ENCODE measurements at places on chromosomes 11 and 22. TPM values are rescaled to one million over a fixed set of nuclear protein-coding genes. Genes with fewer than 3 reads are reported as not detected.

DNA sequence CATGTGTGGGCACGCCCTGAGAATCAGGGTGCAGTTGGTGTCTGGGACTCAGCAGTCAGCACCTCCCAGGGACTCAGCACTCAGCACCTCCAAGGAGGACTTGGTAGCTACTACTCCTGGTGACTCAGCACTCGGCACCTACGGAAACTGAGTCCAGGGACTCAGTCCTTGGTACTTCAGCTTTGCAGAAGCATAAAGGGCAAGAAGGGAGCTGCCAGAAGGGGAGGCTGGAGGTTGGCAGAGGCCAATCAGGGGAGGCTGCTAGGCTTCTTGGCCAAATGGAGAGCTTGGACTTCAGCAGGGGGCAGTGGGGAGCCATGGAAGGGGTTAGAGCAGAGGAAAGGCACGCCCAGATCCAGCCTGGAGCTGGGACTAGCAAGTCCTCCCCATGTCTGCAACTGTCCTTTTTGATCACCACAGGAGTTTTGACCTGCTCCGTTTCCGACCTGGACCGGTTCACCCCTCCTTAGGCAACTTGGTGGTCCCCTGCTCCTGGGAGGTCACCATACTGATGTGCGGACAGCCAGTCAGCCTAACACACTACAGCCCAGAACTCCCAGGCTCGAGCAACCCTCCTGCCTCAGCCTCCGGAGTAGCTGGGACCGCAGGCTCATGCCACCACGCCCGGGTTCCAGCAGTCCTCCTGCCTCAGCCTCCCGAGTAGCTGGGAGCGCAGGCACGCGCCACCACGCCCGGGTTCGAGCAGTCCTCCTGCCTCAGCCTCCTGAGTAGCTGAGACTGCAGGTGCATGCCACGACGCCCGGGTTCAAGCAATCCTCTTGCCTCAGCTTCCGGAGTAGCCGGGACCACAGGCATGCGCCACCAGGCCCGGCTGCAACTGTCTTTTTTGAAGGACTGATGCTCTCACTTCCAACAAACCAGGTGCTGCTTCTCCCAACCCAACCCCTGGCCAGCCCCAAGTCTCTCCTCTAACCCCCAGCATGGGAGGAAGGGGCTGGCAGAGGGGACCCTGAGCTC lies 1.5 kb downstream of the ANO9 start:
- no peak for DNase-seq

DNA sequence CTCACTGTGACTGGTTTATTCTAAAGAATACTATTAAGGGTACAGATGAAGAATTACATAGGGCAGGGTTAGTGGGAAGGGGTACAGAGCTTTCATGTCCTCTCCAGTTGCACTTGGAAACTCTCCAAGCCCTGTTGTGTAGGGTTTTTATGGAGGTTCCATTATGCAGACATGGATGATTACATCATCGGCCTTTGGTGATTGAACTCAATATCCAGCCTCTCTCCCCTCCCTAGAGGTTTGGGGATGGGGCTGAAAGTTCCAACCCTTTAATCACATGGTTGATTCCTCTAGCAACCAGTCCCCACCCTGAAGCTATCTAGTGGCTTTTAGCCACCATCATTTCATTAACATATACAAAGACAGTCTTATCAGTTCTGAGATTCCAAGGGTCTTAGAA lies 472.6 kb downstream of the BUD13 start:
- no peak for DNase-seq

- DNase-seq = no peak
These were observed 222.9 kb downstream of the BRD1 start for GRCh38 chr22:49604732-49605302.

GRCh38 chr22:36830601-36831000 lies 13.8 kb upstream of the PVALB start:
- no peak for DNase-seq

DNA sequence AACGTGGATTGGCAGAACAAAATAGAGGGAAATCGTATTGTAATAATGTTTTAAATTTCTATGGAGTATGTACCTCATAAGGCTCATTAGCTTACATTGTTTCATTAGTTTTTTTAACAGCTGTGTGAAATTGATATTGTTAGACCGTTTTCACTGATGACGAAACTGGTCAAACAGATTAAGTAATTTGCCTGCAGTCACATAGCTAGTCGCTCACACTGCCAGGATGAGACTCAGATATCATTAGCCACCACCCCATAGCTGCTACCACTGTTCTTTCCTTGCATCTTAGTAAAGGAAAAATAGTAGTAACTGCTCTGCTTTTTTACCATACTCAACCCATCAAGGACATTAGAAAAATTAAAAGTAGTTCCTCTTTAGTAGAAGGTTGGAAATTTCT lies 64.0 kb downstream of the DKK3 start:
- DNase-seq = no peak

- no peak for DNase-seq
These were observed 2392.8 kb upstream of the RAG2 start for GRCh38 chr11:38990841-38991240.

DNA sequence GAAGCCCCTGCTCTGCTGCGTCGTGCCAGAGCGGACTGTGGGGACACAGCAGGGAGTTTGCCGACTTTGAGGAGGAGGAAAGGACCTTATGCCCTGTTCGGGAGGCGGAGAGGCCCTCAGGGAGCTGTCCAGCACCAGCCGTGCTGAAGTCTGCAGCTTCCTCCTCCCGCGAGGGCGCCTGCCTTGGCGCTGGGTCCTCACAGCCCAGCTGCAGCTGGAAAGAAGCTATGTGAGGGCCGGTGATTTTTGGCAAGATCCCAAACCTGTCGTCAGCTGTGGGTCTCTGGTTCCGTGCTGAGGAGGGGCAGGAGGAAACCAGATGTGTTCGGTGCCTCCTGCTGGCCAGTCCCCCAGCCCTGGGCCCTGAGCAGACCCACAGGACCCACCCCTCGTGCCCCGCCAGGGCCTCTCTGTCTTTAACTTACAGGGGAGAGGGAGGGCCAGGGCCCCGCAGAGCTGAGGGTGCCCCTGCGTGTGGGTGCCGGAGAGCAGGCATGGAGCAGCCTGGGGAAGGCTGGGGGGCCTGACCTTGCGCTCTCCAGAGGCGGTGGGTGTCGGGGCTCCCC lies 12.0 kb downstream of the BRSK2 start:
- peak; percentile 54 for DNase-seq

GRCh38 chr11:1866226-1866625 lies 13.3 kb downstream of the LSP1 start:
- no peak for DNase-seq

DNA sequence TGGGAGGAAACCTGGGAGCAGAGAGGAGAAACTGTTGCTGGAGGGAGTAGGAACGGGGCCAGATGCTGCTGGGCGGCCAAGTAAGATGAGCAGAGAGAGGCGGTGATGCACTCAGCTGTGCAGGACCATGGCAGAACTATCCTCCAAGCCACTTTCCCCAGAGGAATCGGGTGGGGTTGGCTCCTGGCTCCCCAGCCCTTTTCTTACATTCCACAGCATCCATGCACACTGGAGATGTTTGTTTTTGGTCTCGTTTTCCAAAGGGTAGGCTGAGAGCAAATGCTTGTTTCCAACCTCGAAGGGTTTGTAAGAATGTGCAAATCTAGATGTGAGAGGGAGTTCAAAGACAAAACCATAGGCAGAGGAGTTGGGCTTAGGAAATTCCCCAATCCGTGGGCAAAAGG lies 73.2 kb downstream of the DBX1 start:
- no peak for DNase-seq

DNA sequence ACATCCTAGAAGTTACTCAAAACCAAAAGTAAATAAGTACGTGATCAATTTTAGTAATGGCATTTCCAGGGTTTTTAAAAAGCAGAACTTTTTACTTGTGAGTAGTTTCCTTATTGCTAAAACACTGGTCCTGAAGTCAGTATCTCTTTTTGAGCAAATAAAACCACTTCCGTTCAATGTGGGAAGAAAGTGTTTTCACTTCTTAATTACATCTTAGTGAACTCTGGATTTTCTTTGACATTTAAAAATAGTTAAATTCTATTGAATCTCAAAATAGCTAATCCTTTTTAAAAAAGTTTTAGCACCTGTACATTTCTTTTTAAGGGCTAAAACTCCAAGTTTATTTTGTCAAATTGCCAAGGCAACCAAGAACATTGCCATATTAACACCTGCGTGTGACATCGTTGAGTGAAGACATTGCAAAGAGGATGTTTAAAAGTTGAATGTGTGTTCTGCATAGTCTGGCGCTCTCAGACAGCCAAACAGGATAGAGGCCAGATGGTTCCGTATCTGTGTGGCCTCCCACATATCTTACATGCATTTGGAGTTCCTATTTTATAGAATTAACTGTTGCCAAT lies 17.2 kb upstream of the OR5B21 start:
- peak; percentile 42 for DNase-seq

GRCh38 chr22:42947211-42947990 lies 67.5 kb downstream of the PACSIN2 start:
- DNase-seq = no peak

DNA sequence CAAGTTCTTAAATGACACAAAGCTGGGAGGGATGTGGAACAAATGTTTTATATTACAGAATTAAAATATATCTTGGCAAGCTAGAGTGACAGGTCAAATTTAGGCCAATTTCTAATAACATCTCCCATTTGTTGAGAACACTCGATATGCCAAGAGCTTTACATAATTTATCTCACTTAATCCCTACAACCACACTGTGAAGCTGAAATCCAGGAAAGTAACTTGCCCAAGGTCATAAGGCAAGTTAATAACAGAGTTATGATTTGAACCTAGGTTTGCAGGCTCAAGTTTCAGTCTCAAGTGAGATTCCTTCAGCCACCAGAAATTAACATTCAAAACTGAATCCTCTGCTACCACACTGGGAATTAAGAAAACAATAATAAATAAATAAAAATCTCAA lies 38.3 kb downstream of the RAB30 start:
- no peak for DNase-seq

DNA sequence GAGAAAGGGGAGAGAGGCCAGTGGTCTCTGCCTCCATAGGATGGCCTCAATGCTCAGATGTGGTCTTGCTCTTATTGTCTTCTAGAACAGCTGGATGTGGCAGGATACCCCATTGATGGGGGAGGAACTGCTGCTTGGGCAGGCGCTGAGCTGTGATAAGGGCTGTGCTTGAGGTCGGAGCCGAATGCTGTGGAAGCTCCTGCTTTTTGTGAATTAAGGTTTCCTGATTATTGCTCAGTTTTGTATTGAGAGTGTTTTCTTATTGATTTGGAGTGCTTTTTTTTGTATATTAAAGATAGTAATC lies 57.2 kb downstream of the CABIN1 start:
- no peak for DNase-seq

DNA sequence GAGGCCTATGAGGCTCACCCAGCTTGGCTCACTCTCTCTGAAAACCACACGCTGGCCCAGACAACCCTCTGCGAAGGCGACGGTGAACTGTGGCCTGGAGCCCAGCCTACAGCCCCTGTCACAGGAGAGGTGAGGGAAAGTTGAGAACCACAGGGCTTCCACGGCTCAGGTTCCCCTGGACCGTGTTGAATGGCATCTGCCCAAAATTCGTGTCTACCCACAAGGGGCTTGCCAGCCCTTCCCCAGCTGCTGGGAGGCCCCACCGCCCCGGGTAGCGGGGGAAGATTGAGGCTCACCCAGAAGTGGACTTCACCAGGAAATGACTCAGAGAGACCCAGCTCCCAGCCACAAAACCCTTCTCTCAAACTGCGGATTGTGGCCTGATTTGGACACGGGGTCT lies 197.1 kb downstream of the CTTN start:
- DNase-seq = no peak

OR5P2 gene
- total RNA-seq = not detected

OR10D3 gene
- not detected for total RNA-seq

KIRREL3 gene
- total RNA-seq = not detected

BLID gene
- total RNA-seq = not detected

GRM5 gene
- total RNA-seq = not detected

SPA17 gene
- total RNA-seq = 2.6 TPM

SMPD1 gene
- 13.1 TPM for total RNA-seq

ALX4 gene
- not detected for total RNA-seq

C22orf42 gene
- not detected for total RNA-seq

HSPB2 gene
- total RNA-seq = not detected
